AG04449 (cell line): ENCODE measurements at places on chromosomes 7 and 10.

GRCh38 chr7:77402818-77403217 lies 13.3 kb downstream of the GSAP start:
- no peak for DNase-seq

- no peak for DNase-seq
Measured at GRCh38 chr7:152513861-152514770, 78.3 kb upstream of the KMT2C start.

DNA sequence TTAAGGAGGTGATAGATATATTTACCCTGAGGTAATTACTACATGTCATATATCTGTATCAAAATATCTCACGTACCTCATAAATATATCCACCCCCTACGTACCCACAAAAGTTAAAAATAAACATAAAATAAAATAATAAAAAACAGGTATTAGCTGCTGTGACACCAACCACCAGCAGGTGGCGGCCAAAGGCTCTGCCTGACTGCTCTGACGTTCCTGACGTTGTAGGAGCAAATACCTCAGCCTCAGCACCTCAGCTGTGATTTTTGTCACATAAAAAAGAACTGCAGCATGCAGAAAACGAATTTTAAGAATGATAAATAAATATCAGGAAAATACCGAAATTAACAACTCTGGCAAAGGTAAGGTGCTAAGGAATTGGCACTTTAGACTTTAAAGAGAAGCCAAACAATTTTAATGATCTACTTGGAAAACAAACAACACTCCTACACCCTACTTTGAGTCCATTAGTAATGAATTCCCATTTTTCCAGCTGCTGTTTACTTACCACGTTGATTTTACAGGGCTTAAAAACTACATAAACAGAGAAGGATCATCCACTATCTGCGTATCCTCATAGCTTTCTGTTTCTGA lies 125.4 kb upstream of the TARP start:
- no peak for DNase-seq

- DNase-seq, result no peak
Measured at GRCh38 chr7:73978661-73979563, 49.1 kb upstream of the ELN start.

DNA sequence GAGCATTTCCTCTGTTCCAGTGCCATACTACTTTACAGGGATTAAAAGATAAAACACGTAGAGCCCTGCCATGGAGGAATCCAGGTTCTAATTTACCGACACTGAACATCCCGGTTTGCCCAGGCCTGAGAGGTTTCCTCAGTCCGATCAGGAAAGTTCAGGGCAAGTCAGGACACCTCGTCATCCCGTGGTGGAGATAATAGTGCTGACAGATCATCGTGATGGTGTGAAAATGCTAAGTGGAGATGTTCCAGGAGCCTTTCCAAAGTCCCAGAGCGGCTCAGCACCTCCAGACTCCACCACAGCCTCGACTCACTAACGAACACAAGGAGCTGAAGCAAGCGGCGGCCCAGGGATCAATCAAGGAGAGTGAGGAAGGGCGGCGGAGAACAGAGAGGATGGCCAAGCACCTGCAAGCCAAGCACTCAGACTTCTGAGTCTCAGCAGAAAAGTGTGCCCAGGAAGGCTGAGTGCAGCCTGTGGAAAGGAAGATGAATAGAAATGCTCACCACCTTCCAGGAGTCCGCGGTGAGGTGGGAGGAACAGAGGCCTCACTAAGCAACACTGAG lies 103.7 kb upstream of the VWC2 start:
- no peak for DNase-seq

GRCh38 chr10:69242852-69243212 lies 22.7 kb downstream of the HKDC1 start:
- no peak for DNase-seq

- peak; percentile 23 for DNase-seq
Measured at GRCh38 chr7:95246831-95247370, 77.4 kb downstream of the PON1 start.

DNA sequence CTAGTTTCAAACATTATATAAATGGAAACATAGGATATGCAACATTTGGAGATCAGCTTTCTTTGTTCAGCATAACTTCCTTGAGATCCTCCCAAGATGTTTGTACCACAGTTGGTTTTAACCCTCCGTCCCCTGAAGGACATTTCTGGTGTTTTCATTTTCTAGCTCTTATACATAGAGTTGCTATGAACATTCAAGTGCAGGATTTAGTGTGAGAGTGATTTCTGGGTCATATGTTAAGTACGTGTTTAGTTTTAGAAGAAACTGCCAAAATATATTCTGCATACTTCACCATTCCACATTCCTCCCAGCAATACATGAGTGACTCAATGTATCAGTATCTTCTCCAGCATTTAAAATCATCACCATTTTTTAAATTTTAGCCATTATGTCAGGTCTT lies 588.7 kb upstream of the PFKP start:
- no peak for DNase-seq

GRCh38 chr7:80134536-80135308 lies at the start of gene GNAI1:
Gene GNAI1, plus strand, starts transcription at chr7:80134831. Its CDS starts 330 bp downstream, at chr7:80135161.
- no peak for DNase-seq
